Testis (tissue), 5 donors: ENCODE measurements at places on chromosomes 16 and 17. TPM values are rescaled to one million over a fixed set of nuclear protein-coding genes. Genes with fewer than 3 reads are reported as not detected.

EVPLL gene
- 1.7 TPM for total RNA-seq

TEKT3 gene
- 52.0 TPM for total RNA-seq

NKD1 gene
- total RNA-seq: 14.4 TPM

HOXB3 gene
- total RNA-seq: 9.2 TPM

MLX gene
- 27.6 TPM for total RNA-seq

HOXB6 gene
- total RNA-seq: 4.3 TPM

ARHGDIG gene
- total RNA-seq: 7.7 TPM
